Stimulated activated CD4-positive, alpha-beta T cell treated with anti-CD3 and anti-CD28 coated beads, TNF-alpha, amount 100 ng/mL, for 48 hours (primary cell): ENCODE measurements at places on chromosomes 1 and 21.

GRCh38 chr1:198638894-198639635, at the start of gene PTPRC:
Gene PTPRC, plus strand, starts transcription at chr1:198639040. Its CDS starts 229 bp downstream, at chr1:198639269.
- no peak for DNase-seq

- DNase-seq = no peak
Observed at GRCh38 chr1:117697220-117697781, 91.5 kb downstream of the TENT5C start.

GRCh38 chr1:34784751-34785221, 3.8 kb downstream of the GJB3 start:
- DNase-seq = no peak

GRCh38 chr1:19045898-19046880, 89.7 kb upstream of the IFFO2 start:
- no peak for DNase-seq

DNA sequence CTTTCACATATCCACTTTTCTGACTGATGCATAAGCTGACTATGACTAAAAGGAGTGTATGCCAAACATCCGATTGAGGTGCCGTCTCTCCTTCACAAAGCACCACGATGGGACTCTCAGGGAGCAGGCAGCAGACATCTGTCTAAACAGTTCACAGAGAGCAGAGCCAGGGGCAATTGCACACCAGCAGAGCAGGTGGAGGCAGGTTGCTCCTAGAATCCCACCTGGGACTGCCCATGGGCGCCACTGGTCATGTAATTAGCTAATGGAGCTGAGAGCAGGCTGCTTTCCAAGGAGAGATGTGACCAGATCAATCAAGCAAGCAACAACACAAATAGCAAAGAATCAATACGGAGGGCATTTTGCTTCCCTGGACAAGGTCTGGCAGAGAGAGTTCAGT, 30.5 kb upstream of the COA6 start:
- DNase-seq = no peak
